ENCODE measurements at places on chromosomes 5 and 9. TPM values are rescaled to one million over a fixed set of nuclear protein-coding genes. Genes with fewer than 3 reads are reported as not detected.

GRCh38 chr9:104923740-104924139 is 4.2 kb downstream of the ABCA1 start:
- no peaks in the 10 kb centered on the region for H3K27me3 ChIP-seq
- no peaks in the 10 kb centered on the region for H3K36me3 ChIP-seq
- peak overlapping the region; percentile 40 for H3K27ac ChIP-seq
- no peak for DNase-seq

DNA sequence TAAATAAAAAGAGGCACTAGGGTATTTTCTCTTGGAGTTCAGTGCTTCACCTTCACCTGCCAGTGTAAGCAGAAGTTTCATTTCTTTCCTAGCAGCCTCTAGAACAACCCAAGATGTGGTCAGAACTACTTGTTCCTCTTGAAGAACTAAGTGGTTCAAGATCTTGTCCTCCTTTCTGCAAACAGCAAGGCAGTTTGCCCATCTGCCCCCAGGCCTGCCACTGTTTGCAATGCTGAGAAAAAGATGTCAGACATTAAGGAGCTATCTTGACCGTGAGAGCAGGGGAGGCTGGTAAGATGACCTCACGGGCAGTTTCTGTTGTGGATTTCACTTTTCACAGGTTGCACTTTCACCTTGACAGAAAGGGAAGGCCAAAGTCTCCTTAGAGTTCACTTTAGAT is 52.0 kb upstream of the KLF4 start:
- no peaks in the 10 kb centered on the region for H3K4me1 ChIP-seq
- H3K36me3 ChIP-seq, result no peaks in the 10 kb centered on the region
- DNase-seq, result no peak
- no peaks in the 10 kb centered on the region for H3K27me3 ChIP-seq
- H3K4me3 ChIP-seq, result no peak overlapping the region

- H3K4me3 ChIP-seq, result no peak overlapping the region
- no peak for DNase-seq
- H3K27me3 ChIP-seq, result no peaks in the 10 kb centered on the region
- H3K36me3 ChIP-seq, result no peaks in the 10 kb centered on the region
These were observed 96.5 kb downstream of the JAKMIP2 start for GRCh38 chr5:147685993-147686392.

GRCh38 chr5:72486371-72486770 is 20.8 kb downstream of the ZNF366 start:
- no peaks in the 10 kb centered on the region for H3K4me1 ChIP-seq
- no peaks in the 10 kb centered on the region for H3K36me3 ChIP-seq
- no peak for DNase-seq

The PCDHB14 gene
- 7.1 TPM for total RNA-seq

GRCh38 chr9:18542837-18543405 is 69.0 kb downstream of the ADAMTSL1 start:
- no peaks in the 10 kb centered on the region for H3K27me3 ChIP-seq
- no peaks in the 10 kb centered on the region for H3K36me3 ChIP-seq
- DNase-seq, result no peak
- no peak overlapping the region for H3K4me3 ChIP-seq
- H3K27ac ChIP-seq, result peak overlapping the region; percentile 49
- H3K4me1 ChIP-seq, result no peaks in the 10 kb centered on the region

- H3K36me3 ChIP-seq, result no peaks in the 10 kb centered on the region
- no peak overlapping the region for H3K27ac ChIP-seq
- no peaks in the 10 kb centered on the region for H3K4me1 ChIP-seq
- no peaks in the 10 kb centered on the region for H3K27me3 ChIP-seq
These were observed 21.6 kb upstream of the SREK1 start for GRCh38 chr5:66122379-66123034.
